Left hindlimb (tissue), 1 donor: ENCODE measurements at places on chromosomes 3 and 15.

DNA sequence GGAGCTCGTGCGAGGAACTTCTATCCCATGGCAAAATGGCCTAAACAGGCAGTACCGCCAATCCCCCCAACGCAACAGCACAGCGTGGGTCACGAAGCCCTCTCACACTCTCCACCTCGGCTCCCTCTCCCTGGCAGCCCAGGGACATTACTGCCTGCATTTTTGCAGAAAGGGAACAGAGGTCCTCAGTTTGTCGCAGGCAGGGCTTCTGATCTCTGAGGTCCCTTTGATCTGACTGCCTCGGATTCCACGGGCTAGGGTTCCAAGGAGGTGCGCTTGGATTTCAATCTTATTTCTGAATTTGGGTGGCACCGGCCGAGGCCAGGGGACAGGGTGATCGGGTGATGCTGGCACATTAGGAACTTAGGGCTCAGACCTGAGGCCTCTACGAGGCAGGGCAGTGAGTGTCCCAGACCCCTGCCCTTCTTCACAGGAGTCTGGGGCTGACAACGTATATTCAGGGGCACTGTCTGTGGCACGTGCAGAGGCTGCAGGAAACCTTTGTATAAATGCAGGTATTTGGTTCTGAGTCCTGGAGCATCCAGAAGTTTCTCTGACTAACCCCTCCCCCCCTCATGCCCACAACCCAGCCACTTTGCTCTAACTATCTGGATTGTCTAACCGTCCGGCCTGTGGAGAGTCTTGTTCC, 197.9 kb downstream of the XXYLT1 start:
- no peak for DNase-seq

DNA sequence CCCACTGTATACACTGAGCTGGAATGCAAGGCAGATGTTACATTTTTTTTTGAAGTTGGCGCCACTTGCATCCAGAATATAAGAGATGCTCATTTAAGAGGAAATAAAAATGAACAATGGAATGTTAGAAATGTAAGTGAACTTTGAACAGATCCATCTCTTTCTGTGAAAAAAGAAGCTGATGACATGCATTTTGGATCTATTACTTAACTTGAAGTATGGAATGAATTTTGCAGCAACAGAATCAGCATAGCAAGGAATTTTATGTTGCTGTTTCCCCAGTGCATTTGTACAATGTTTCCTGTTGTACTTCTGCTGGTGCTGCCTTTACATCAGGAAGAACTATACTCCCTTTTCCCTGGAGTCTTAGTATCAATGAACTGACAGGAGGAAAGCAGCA, 178.2 kb downstream of the LSAMP start:
- no peak for DNase-seq

- no peak for DNase-seq
Measured at GRCh38 chr3:149233323-149233722, 11.7 kb upstream of the CP start.

- DNase-seq = no peak
Measured at GRCh38 chr15:67853454-67853853, 13.6 kb upstream of the RNU6-1 start.

DNA sequence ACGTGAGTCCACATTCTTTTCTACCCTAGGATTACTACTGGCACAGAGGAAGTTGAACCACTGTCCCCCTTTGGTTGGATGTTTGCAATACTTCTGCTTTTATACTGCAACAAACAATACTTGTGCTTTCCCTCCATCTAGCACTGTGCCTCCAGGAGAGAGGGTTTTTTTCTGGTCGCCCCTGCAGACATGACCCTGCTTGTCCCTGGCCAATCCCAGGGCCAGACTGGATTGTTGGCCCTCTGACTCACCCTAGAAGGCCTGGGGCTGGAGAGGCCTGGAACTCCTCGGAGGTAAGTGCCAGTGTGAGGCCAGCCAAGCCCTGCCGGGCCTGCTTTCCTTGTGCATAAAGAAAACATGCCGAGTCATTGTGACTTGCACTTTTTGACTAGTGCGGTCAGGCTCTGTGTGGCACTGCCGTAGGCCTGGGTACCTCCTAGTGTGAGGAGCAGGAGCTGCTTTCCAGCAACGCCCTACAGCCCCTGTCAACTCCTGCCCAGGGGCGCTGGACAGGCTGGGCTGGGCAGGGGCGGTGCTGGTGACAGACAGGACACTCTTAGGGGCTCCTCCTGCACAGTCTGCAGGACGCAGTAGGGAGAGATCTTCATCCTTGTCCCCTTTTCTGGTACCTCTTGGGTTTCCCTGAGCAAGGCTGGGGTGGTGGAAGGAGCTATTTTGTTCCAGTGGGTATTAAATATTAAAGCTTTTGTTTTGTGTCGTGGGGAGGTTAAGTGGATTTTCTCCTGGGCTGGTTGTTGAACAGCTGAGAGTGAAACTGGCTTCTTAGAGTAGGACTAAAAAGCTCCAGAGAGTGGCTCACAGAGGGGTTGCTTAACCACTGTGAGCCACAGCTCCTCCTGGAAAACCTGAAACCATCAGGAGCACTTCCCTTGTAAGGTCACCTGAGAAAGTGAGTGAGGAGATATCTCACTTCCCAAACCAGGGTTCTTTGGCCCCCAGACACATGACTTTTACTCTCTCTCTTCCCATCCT, 14.4 kb upstream of the TKT start:
- peak; percentile 45 for DNase-seq

GRCh38 chr15:68154923-68155559, 50.1 kb downstream of the CALML4 start:
- peak; percentile 48 for DNase-seq
